ENCODE measurements at places on chromosomes 4 and X. TPM values are rescaled to one million over a fixed set of nuclear protein-coding genes. Genes with fewer than 3 reads are reported as not detected.

Gene INTU
- total RNA-seq = 6.3 TPM

Gene TSPAN5
- total RNA-seq = 109 TPM

Gene MAGEC1
- total RNA-seq = not detected

Gene SSX7
- total RNA-seq = not detected

Gene SH3RF1
- 18.7 TPM for total RNA-seq

Gene GLUD2
- total RNA-seq = 2.2 TPM

Gene TMEM156
- not detected for total RNA-seq
